Stimulated activated CD8-positive, alpha-beta memory T cell treated with anti-CD3 and anti-CD28 coated beads, Interleukin-4, amount 100 ng/mL, for 24 hours (primary cell): ENCODE measurements at places on chromosomes 5 and 9.

DNA sequence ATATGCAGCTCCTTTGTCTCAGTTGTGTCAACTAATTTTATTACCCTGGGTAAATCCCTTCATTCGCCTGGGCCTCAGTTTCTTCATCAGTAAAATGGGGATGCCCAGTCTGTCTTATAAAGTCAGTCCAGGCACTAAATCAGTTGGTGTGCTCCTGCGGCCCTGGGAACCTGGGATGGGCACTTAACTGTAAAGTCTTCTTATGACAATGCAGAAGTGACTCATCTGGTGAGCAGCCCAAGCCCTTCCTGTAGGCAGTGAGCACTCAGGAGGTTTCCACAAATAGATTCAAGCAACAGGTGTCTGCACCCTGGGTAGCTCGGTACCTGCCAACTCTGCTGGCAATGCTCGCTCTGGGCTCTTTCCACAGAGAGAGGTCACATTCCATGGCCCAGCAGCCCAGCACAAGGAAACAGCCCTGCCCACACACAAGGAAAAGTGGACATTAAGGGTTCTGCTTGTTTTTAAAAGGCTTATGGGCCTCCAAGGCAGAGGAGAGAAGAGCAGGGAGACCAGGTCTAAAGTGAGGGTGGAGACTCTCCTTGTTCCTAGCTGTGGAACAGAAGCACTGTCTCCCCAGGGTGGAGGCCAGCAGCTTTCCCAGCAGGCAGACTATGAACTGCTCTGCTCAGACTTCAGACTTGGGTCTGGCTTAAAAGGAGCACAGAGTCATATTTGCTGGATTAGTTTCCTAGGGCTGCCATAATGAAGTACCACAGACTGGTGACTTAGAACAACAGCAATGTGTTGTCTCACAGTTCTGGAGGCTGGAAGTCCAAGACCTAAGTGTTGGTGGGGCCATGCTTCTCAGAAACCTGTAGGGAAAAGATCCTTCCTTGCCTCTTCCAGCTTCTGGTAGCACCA, 89.7 kb upstream of the ADRA1B start:
- DNase-seq, result no peak

GRCh38 chr5:26388976-26389375, 649.4 kb downstream of the CDH9 start:
- no peak for DNase-seq

DNA sequence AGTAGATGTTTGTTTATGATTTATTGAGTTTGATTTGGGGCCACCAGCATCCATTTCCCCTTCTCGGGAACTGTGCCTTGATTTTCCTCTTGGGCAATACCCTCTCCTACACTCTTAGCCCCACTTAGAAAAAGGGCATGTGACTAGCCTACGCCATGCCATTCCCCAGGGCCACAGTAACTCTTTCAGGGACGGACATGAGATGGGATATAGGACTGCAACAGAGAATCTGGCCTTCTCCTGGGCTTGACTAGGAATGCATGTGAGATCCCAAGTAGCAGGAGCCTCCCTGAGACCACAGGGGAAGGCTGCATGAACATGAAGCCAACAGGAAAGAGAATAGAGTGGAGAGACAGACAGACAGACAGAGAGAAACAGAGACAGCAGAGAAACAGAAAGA, 30.7 kb upstream of the SPARC start:
- DNase-seq, result no peak

- no peak for DNase-seq
These were observed 368.9 kb downstream of the CDH9 start for GRCh38 chr5:26669523-26669922.

DNA sequence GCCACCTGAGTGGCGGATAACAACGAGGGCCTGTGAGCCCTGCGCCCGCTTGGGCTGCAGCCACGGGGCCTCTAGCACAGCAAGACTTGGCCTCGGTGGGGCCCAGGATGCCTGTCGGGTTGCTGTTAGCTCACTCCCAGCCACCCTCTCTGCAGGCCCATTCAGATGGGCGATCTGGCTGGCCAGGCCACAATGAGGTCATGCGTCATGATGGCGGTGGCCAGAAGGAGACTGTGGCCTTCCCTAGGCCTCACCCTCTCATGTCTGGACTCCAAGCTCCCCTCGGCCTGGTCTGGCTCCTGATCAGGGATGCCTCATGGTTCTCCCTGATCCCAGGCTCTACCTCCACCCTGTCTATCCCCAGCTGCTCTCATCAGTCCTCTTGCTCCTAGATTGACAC, 19.0 kb upstream of the TCOF1 start:
- no peak for DNase-seq
